ENCODE measurements at places on chromosomes 4 and X. TPM values are rescaled to one million over a fixed set of nuclear protein-coding genes. Genes with fewer than 3 reads are reported as not detected.

The RNF128 gene
- total RNA-seq, result 1.8 TPM

The GBA3 gene
- total RNA-seq, result not detected

The RRAGB gene
- 5.2 TPM for total RNA-seq

The HDX gene
- 2.6 TPM for total RNA-seq

The GAGE12C gene
- not detected for total RNA-seq

The AFAP1 gene
- 34.4 TPM for total RNA-seq

The GAGE12J gene
- not detected for total RNA-seq

The HELT gene
- total RNA-seq, result not detected

All from Daoy (cell line).